ENCODE measurements at places on chromosomes 2 and 18.
A peak's percentile ranks its signal among the peaks of the same experiment; 100 is the strongest.

GRCh38 chr18:5410582-5410981, 115.1 kb upstream of the ZBTB14 start:
- DNase-seq: no peak

GRCh38 chr2:59168766-59169165, 927.6 kb upstream of the FANCL start:
- no peak for DNase-seq

GRCh38 chr18:31102025-31102684, at the start of gene DSC2:
Gene DSC2, minus strand, starts transcription at chr18:31102421. Its CDS starts 450 bp downstream, at chr18:31101971.
- peak; percentile 62 for DNase-seq

DNA sequence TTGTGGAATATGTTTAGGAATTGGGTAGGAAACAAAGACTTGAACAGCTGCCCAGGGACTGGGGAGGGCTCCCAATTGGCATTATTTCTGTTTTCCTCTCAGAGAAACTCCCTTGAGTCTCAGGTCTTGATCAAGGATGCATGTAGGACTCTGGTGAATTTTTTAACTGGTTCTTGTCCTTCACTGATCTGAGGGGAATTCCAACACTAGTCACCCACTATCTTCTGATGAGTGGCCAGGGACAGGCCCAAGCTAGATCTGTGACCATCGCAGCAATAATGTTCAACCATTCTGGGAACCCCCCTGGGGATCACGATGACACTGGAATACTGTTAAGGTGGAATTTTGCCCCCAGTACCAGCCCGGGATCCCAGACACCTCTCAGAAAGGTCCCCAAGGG, 132.0 kb downstream of the SH3BP4 start:
- no peak for DNase-seq

DNA sequence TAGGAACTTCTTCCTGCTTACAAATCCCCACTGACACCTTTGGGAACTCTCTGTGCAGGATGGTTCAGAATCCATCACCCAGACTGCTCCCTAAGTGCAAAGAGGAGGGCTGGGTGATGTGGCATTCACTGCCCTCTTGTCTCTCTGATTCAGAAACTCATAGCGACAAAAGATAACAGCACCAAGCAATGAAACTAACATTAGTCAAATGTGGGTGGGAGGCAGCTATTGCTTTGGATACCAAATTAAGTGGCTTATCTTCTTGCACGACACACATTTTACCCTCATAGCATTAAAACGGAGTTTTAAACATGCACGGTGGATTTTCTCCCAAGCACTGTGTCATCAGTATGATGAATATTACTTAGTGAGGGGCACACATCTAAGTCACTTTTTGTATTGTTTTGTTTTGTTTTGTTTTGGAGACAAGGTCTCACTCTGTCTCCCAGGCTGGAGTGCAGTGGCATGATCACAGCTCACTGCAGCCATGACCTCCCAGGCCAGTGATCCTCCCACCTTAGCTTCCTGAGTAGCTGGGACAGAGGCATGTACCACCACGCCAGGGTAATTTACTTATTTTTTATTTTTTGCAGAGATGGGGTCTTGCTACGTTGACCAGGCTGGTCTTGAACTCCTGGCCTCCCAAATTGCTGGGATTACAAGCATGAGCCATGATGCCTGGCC, 40.9 kb upstream of the NEB start:
- no peak for DNase-seq

DNA sequence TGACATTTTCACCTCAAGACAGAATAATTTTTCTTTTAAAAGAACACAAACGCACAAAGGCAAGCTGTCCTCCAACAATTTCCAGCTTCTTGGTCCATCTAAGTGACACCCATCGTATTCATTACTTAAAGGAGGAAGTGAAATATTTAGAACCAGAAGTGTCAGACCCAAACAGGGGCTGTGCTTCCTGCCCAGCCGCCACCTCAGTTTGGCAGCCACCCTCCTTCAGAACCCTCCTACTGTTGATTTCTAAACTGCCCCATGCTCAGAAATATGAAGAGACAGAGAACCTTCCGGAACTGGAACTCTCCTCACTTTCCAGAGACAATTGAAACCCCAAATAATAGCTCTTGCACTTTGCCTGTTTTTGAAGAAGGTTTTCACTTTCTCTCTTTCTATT, 734.8 kb upstream of the SALL3 start:
- no peak for DNase-seq

- no peak for DNase-seq
These were observed 650.1 kb downstream of the SLC4A3 start for GRCh38 chr2:220277445-220277975.

DNA sequence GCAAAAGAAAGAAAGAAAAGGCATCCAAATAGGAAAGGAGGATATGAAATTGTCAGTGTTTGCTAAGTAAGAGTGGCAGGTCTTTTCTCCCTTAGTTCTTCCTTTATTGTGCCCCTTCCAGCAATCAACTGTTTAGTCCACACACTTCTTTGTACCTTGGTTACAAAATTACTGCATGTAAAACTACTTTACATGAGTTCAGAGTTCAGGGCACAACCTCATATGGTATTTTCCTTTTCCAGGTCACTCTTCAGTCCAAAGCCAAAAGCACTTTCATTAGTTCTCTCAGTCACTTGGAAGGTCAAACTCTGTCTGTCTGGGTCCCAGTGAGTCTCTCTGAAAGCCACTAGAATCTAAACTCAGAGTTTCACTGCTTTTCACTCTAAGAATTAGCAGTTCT, 122.5 kb upstream of the SRD5A2 start:
- DNase-seq: no peak

DNA sequence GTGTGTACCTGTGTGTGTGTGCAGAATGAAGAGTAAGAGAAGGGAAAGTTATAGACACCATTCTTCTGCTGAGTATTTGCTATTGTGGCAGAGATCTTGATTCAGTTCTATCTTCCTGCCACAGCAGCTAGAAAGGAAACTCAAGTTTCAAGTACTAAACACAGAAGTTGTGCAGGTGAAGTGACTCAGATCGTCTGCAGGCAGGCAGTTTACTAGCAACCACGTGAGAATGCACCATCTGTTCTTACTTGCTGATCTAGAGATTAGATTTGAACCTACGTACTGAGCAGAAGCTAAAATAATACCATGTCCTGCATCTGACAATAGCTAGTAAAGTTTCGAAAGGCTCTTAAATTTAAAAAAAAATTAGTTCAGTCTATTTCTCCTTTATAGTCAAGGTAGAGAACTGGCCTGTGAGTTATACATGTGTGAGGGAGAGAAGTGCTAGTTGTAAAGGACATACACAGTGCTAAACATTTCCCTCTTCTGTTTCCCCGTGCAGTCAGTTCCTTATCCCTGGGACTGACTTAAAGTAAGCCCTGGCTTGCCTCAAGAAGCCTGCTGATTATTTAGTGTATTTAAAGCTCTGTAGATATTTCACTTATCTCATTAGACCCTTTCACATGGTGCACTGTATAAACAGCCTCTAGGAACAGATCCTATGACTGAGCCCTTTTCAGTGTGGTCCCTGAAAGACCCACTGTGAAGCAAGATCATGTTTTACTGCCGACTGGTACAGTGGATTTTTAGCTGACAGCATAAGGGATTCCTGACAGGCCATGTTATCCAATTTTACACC, 45.0 kb downstream of the SLC38A11 start:
- DNase-seq: peak; percentile 1

GRCh38 chr2:48707466-48707865, 48.1 kb downstream of the LHCGR start:
- DNase-seq: no peak

Data from KBM-7 (cell line).